A549 (cell line): ENCODE measurements at places on chromosomes 5 and 9. TPM values are rescaled to one million over a fixed set of nuclear protein-coding genes. Genes with fewer than 3 reads are reported as not detected.

The PHF24 gene
- not detected in 3 replicates for polyA plus RNA-seq

The NNT gene
- 13.5 to 16.5 TPM (median 15.2 TPM) in 3 replicates for polyA plus RNA-seq

The GABRB2 gene
- polyA plus RNA-seq = not detected in 3 replicates

The TRAF1 gene
- polyA plus RNA-seq = 2.0 to 4.6 TPM (median 2.1 TPM) in 3 replicates

The PKD2L2 gene
- 0.04 TPM in 1 of 3 replicates, not detected in the others for polyA plus RNA-seq

The NMUR2 gene
- not detected in 3 replicates for polyA plus RNA-seq

- DNase-seq = no peak
Measured at GRCh38 chr9:129142138-129142935, 31.1 kb downstream of the PTPA start.

- DNase-seq = no peak
Measured at GRCh38 chr9:136977223-136977622, at the start of gene PTGDS. Gene PTGDS (plus strand): TSS chr9:136977504. CDS start chr9:136977579, 75 bp downstream.

- no peak for DNase-seq
Measured at GRCh38 chr5:5339257-5339656, 83.2 kb upstream of the ICE1 start.

GRCh38 chr5:96080557-96080956, 118.9 kb upstream of the ELL2 start:
- DNase-seq = peak; percentile 58

- DNase-seq = no peak
Measured at GRCh38 chr5:96074870-96075269, 113.2 kb upstream of the ELL2 start.

GRCh38 chr9:34454571-34455065, 3.8 kb downstream of the FAM219A start:
- peak; percentile 67 for DNase-seq

DNA sequence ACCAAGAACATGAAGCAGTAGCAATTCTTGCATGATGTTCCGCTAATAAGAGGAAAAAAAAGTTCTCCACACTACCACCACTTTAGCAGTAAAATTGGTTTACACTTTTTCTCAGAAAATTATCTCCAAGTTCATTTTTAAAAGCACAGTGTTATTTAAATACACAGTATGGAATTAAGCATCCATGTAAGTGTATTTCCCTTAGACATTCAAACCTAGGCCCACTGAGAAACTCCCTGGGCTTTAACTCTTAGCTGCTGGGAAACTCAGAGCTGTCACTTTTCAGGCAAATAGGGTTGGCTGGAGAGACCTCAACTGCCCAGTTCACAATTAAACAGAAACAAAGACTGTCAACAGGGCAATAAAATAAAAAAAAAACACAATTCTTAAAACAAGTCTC, 2.7 kb downstream of the GNAQ start:
- no peak for DNase-seq

DNA sequence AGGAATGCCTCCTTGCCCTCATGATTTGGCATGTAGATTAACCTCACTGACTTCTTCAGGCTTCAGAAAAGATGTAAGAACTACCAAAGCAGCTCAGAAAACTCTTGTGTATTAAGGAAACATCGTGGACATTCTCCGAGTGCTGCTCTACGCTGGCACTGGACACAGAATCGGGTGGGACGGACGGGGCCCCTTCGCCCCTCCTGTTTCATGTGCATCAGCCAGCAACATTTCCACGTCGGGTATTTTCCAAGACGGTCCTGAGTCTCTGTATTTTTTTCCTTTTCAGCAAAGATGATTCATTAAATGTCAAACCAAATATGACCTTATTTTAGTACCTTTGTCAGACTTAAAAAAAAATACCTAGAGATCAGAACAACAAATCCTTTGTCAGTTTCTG, 583.6 kb downstream of the CCDC171 start:
- no peak for DNase-seq

DNA sequence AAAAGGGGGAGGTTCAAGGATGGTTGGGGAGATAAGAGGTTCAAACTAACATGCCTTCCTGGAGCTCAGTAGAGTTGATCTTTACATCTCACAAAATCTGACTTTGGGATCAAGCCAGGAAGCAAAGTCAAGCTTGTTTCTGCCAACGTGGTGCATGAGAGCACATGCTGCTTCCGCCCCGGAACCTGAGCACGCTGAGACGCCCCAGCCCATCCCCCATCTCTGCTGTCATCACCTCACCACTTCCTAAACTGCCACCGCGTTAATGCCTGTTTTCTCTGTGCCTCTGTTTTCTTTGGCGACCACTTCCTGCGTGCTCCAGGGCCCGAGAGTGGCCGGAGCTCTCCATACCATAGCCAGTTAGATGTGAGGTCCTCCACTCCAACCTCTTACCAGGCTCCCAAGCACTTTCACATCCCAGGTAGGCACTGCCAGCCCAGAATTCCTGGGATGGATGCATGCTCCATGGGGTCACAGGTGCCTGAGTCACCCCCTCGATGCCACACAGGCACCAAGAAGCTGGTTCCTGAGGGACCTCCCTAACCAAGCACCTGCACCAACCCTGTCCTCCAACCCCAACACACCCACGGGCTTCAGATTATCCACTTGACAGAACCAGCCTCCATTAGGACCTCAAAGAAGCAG, 31.2 kb upstream of the AFAP1L1 start:
- DNase-seq = no peak

GRCh38 chr5:95392593-95393182, 1.5 kb downstream of the FAM81B start:
- DNase-seq = peak; percentile 20

DNA sequence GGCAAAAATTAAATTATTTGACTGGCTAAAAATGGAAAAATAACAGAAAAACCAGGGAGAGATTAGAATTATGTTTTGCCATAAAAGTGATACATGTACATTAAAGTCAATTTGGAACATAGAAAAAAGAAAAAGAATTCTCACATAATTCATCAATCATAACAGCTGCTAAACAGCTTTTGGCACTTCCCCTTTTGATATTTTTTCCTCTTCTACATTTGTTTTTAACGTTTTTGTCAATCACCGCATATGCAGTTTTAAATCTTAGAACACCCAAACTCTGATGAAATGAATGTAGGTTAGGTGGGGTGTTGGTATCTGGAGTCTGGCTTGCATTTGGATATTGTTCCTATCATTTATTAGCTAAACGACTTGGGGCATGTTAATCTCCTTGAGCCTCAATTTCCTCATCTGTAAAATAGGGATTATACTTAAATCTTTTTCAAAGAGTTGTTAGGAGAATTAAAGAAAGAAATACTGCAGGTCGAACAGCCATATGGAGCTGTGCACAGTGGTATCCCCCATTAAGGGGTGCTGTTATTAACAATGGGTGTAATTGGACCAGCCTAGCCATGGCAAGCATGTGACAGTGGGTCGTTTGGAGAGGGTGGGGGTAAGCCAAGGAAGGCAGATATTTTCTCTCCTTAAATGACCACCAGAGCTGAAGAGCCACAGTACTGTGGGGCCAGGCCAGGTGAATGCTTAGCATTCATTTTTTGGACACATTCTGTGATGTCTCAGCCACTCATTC, 22.6 kb downstream of the NPR3 start:
- DNase-seq = no peak

DNA sequence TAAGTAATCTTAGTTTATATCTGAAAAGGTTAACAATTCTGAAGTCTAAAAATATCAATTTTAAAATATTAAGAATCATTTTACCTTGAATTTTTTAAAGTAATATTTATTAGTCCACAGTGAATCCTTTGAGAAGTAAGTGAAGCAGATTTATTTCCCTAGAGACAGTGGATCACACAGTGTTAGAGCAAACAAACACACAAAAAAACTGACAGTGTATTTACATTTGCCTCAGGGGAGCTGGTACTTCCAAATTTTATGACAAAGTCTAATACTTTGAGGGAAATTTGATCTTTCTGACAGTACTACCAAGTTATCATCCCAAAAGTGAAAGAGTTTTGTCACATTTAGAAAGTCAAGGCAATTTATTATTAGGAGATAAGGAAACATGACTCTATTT, 1750.6 kb upstream of the CDH9 start:
- no peak for DNase-seq

GRCh38 chr5:43353668-43354067, 40.5 kb upstream of the HMGCS1 start:
- no peak for DNase-seq
